Uterus (tissue), 4 donors: ENCODE measurements at places on chromosomes 2 and 18.

DNA sequence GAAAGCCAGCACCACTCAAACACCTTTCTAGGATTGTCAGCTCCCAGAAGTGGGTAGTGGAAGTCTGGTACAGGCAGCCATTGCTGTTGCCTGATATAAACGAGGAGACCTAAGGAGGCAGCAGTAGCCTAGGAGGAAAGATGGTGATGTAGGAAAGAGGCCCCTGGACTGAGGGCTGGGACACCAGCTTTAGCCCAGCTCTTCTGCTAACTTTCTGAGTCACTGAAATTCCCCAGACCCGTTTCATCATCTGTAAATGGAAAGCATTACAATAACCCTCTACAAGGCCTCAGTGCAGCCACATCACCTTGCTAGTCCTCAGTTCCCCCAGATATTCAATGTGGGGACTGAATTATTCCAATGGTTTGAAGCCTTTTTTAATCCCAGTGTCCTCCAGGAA, 336.5 kb downstream of the TNS1 start:
- DNase-seq: no peak
- H3K27me3 ChIP-seq: no peaks in the 10 kb centered on the region
- no peak overlapping the region for H3K4me3 ChIP-seq
- no peaks in the 10 kb centered on the region for H3K36me3 ChIP-seq

DNA sequence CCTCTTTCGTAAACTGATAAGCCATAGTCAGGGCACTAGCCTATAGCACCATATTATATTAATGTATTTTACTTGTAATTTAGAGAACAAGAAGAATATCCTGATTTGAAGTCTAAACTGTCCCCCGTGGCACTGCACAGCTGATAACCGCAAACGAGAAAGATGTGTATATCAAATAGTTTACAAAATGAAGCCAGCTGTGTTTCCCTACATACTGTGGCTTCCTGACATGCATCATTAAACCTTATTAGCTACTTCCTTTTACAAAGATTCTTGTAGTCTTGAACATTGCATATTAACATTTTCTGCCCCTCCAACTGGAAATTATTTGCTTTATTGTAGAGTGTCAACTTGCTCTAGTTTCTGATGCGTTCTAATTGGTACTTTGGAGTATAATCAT, 153.5 kb upstream of the NFATC1 start:
- no peaks in the 10 kb centered on the region for H3K36me3 ChIP-seq
- H3K27me3 ChIP-seq: no peaks in the 10 kb centered on the region
- no peak overlapping the region for H3K4me3 ChIP-seq
- DNase-seq: no peak
- no peaks in the 10 kb centered on the region for H3K4me1 ChIP-seq
- H3K27ac ChIP-seq: no peak overlapping the region

GRCh38 chr2:54065411-54065810, 50.0 kb upstream of the ACYP2 start:
- H3K36me3 ChIP-seq: no peaks in the 10 kb centered on the region
- no peak overlapping the region for H3K4me3 ChIP-seq
- no peaks in the 10 kb centered on the region for H3K27me3 ChIP-seq
- no peaks in the 10 kb centered on the region for H3K4me1 ChIP-seq
- no peak for DNase-seq

- H3K4me3 ChIP-seq: no peak overlapping the region
- no peak overlapping the region for H3K27ac ChIP-seq
- H3K36me3 ChIP-seq: no peaks in the 10 kb centered on the region
- H3K4me1 ChIP-seq: no peaks in the 10 kb centered on the region
- no peak for DNase-seq
- no peaks in the 10 kb centered on the region for H3K27me3 ChIP-seq
These were observed 41.7 kb downstream of the ST3GAL5 start for GRCh38 chr2:85847051-85847588.

- H3K27me3 ChIP-seq: no peaks in the 10 kb centered on the region
- no peak for DNase-seq
- H3K27ac ChIP-seq: no peak overlapping the region
- H3K4me1 ChIP-seq: no peaks in the 10 kb centered on the region
- H3K36me3 ChIP-seq: no peaks in the 10 kb centered on the region
These were observed 197.8 kb downstream of the RDH14 start for GRCh38 chr2:18362696-18363095.

DNA sequence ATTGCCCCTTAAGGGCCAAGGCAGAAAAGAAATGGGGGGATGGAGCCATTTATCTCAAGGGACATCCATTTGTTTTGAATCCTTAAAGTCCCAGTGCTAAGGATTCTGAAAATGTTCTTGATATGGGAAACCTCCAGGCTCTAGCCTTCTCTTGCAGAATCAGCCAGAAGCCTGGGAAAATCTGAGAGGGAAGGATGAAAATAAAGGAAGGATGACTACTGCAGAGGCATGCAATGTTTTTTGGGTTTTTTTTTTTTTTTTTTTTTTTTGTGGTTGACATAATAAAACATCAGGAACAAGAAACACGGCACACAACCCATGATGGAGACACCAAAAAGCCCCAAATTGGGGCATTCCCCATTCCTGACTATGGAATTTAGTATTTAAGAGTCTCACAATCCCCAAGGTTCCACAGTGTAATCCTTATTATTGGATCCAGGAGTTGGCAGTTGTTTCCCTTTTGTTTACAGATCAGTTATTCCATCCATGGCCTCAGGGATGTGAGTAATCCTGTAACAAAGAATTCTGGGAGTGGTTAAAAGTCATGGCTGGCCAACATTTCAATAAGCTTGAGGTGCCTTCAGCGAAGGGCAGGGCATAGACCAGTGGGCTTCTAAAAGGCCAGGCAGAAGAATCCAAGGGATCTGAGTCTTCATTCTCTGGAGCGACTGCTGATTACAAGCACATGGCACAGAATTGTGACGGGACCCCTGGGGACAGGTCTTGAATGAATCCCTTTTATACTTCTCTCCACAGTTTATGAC, 337.5 kb downstream of the GULP1 start:
- H3K36me3 ChIP-seq: no peaks in the 10 kb centered on the region
- H3K4me3 ChIP-seq: no peak overlapping the region
- H3K27me3 ChIP-seq: no peaks in the 10 kb centered on the region
- H3K4me1 ChIP-seq: no peaks in the 10 kb centered on the region
- DNase-seq: no peak
- H3K27ac ChIP-seq: peak overlapping the region; percentile 60

- no peak overlapping the region for H3K27ac ChIP-seq
- H3K27me3 ChIP-seq: no peaks in the 10 kb centered on the region
- no peak for DNase-seq
- H3K36me3 ChIP-seq: no peaks in the 10 kb centered on the region
- no peak overlapping the region for H3K4me3 ChIP-seq
These were observed 159.1 kb upstream of the ALPP start for GRCh38 chr2:232219496-232219870.

- no peaks in the 10 kb centered on the region for H3K27me3 ChIP-seq
- DNase-seq: no peak
- H3K27ac ChIP-seq: no peak overlapping the region
These were observed 8.3 kb downstream of the EFR3B start for GRCh38 chr2:25050128-25050527.

DNA sequence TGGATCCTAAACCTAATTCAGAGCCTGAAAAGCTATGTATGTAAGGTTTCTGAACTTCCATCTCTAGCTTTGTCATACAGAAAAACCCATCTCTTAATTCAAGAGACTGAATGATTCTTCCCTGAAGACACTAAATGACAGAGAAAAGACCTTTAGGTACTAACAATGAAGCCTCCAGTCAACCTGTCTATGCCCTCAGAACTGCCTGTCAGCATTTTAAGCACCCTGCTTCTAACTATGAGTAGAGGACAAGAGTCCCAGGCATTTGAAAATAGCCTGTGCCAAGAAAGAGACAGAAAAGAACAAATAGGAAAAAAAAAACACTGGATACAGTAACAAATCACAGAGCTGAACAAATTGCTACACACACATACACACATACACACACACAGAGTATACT, 48.6 kb downstream of the AP1S3 start:
- H3K36me3 ChIP-seq: no peaks in the 10 kb centered on the region
- no peak overlapping the region for H3K27ac ChIP-seq
- no peaks in the 10 kb centered on the region for H3K4me1 ChIP-seq
- DNase-seq: no peak

DNA sequence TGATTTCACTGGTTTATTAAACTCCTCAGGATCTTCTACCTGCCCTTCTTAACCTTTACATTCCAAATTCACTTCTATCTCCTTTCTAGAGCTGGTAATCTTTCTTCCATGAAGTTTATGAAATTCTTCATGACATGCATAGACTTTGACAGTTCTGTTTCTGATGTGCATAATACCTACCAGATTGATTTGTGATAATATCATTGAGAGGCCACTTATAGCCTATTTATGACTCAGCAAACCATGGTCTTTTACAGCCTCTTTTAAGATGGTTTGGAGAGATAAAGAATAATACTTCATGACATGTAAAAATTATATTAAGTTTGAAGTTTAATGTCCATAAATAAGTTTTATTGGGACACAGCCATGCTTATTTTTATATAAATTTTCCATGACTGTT, 14.0 kb downstream of the SCN2A start:
- DNase-seq: no peak
- no peak overlapping the region for H3K4me3 ChIP-seq
- no peaks in the 10 kb centered on the region for H3K36me3 ChIP-seq
- H3K27ac ChIP-seq: no peak overlapping the region
- H3K4me1 ChIP-seq: no peaks in the 10 kb centered on the region

GRCh38 chr2:52077159-52077558, 1045.2 kb upstream of the NRXN1 start:
- no peak overlapping the region for H3K27ac ChIP-seq
- no peak for DNase-seq
- no peaks in the 10 kb centered on the region for H3K27me3 ChIP-seq
- H3K4me3 ChIP-seq: no peak overlapping the region

GRCh38 chr2:241217320-241218031, 29.0 kb downstream of the ANO7 start:
- DNase-seq: peak; percentile 72
- peaks cover 4% of the 10 kb centered on the region for H3K4me1 ChIP-seq
- H3K27me3 ChIP-seq: no peaks in the 10 kb centered on the region

DNA sequence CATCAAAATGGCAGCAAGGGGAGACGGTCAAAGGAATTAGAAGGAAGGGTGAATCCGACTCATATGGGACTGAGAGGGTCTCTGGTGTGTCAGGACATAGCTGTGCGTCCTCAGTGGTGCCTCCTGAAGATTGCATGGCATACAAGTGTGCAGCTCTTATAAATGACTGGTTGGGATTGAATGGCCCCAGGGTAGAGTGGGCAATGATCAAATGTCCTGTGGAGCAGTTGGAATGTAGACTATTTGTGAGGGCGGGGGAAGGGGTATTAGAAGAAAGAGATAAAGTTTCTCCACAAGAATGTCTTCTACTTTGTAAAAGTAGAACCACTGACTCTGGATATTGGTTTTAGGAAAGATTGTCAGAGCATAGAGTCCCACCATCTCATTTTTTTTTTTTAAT, 24.6 kb downstream of the CTLA4 start:
- no peak overlapping the region for H3K27ac ChIP-seq
- H3K4me3 ChIP-seq: no peak overlapping the region
- DNase-seq: no peak
- H3K27me3 ChIP-seq: no peaks in the 10 kb centered on the region

- H3K4me1 ChIP-seq: peaks cover 12% of the 10 kb centered on the region
- H3K4me3 ChIP-seq: no peak overlapping the region
- peak overlapping the region; percentile 67 for H3K27ac ChIP-seq
- H3K36me3 ChIP-seq: no peaks in the 10 kb centered on the region
These were observed 54.7 kb downstream of the DTNB start for GRCh38 chr2:25618676-25619075.

DNA sequence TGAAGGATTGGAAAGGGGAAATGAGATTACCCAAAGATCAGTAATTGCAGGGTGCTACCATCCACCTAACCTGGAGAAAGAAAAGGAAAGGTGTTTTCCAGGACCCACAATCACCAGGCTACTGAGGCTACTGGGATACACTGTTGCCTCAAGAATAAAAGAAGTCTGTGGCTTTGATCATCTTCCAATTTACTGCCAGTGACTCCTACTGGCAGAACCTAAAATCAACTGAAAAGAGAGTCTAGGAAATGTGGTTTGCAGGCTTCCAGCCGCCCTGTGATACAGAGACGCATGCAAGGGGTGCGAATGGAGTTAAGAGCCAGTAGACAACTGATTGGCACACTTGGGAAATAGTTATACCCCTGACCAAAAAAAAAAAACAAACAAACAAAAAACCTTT, 16.6 kb upstream of the TTL start:
- no peaks in the 10 kb centered on the region for H3K4me1 ChIP-seq
- no peak overlapping the region for H3K4me3 ChIP-seq
- DNase-seq: no peak
- no peak overlapping the region for H3K27ac ChIP-seq
- no peaks in the 10 kb centered on the region for H3K27me3 ChIP-seq

DNA sequence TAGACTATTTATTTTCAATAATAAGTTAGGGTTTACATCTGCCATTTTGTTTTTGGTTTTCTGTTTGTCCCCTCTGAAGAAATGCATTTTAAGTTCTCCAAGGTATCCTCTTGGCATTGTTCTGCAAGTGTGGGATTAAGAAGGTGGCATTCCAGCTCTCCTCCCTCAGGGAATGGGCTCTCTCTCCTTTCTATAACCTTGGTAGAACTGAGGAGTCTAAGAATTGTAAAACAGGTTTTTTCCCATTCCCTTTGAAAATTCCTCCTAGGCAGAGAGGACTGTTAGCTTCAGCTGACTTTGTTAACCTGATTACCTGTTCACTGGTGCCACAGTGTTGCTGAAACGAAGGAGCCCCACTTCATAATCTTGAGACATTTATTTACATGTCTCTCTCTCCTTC, 26.1 kb upstream of the RAB1A start:
- H3K36me3 ChIP-seq: no peaks in the 10 kb centered on the region
- no peak overlapping the region for H3K27ac ChIP-seq

DNA sequence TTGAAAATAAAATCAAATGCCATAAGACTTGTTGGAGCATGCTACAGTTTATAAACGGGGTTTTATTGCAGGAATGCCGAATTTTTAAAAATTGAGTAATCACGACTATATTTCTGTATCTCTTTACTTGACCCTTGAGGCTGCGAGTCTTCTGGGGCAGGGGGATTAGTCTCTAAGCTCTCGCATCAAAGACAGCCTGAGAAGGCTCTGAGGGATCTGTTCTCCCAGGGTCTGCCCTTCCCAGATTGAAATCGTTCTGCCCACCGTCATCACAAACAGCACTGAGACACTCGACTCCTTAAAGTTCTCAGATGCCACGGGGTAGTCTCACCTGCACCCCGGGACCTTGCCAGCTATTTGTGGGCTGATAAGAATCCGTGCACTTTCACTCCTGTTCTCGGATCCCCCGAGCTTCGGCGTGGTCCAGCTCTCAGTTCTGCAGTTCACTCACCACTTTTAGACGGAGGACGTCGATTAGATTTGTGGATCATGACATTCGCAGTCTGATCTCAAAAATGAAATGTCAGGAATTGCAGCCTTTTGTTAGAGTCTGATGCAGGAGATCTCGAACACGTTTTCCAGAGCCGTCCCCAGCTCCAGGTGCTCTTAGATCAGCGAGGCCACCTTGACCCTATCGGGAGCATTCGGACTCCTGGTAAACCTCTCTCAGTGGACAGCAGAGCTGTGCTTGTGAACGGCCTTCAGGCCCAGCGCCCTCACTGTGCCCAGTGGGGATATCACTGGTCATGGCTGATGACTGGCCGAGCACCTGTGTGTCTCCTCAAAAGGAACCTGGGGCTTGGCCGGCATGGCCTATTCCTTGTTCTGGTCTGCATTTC, 43.0 kb downstream of the TWIST2 start:
- no peak for DNase-seq
- no peaks in the 10 kb centered on the region for H3K36me3 ChIP-seq
- peaks cover 8% of the 10 kb centered on the region for H3K4me1 ChIP-seq
